Activated CD8-positive, alpha-beta memory T cell treated with anti-CD3 and anti-CD28 coated beads, Interleukin-2, amount 10 ng/mL, durations not matched to agents 7 days and 5 days (primary cell): ENCODE measurements at places on chromosomes 12 and 14.

DNA sequence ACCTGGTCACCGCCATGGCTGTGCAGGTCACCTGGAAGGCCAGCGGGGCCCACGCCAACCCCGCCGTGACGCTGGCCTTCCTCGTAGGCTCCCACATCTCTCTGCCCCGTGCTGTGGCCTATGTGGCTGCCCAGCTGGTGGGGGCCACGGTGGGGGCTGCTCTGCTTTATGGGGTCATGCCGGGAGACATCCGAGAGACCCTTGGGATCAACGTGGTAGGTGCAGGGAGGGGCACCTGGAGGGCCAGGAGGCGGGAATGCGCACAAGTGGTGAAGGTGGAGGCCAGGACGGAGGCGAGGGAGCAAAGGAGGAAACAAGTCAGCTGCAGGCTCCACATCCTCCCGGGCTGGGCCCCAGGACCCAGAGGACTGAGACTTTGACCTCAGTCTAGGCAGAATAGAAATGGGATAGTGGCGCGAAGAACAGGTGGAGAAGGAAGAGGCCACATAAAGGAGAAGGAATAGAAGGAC, 649 bp downstream of the AQP6 start:
- DNase-seq: no peak

- DNase-seq: no peak
Observed at GRCh38 chr12:58086930-58087329, 145.6 kb downstream of the ATP23 start.

- no peak for DNase-seq
Observed at GRCh38 chr14:25122843-25123242, 72.9 kb upstream of the STXBP6 start.

- no peak for DNase-seq
Observed at GRCh38 chr12:130988751-130989150, 35.0 kb downstream of the ADGRD1 start.

DNA sequence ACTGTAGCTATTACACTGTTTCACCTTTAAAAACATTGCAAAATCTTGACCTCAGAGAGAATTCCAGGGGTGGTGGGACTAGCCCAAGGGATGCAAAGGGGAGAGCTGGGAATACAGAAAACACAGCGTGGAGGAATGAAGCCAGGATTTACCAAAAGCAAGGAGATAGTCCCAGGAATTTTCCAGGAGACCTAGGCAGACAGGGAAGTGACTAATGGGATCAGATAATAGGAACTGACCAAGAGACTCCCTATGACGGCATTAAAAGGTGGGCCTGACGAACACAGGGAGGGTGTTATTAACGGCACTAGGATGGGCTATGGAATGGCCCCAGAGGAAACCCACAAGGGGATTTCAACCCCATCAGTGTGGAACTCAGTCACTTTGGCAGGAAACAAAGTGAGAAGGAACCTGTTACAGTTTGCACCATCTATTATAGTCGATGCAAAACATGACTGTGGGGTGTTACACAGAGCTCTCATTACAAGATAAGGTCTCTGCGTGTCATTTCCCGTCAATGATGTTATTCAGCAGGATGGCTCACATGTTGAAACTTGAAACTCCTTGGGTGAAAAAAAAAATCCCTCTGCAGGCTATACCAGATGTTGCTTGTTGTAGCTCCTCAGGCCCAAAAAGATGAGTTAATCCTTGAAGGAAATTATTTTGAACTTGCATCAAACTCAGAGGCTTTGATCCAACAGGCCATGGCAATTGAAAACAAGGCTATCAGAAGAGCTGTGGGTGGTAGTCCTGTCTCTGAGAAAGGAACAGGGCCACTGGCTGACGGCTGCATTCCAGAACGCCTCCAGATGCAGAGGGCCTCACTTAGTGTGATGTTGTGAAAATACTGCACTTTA, 58.7 kb downstream of the DRAM1 start:
- DNase-seq: peak; percentile 57

- no peak for DNase-seq
Observed at GRCh38 chr14:104750056-104750752, 2.7 kb upstream of the SIVA1 start.

DNA sequence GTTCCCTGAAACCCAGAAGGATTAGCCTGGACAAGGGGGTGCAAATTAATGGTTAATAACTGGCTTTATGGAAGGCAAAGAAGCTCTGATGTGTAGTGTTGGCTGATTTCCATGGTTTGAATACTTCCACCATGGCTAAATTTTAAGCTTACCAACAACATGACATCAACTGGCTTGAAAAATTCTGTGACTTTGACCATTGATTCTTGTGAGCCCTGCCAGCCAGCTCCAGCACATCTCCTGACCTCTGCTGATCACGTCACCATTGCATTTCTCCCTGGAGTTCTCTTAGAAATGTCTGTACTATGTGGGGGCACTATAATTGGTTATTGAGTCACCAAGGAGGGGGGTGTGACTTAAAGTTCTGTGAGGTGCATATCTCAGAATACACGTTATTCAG, 171.2 kb downstream of the MYRFL start:
- no peak for DNase-seq

DNA sequence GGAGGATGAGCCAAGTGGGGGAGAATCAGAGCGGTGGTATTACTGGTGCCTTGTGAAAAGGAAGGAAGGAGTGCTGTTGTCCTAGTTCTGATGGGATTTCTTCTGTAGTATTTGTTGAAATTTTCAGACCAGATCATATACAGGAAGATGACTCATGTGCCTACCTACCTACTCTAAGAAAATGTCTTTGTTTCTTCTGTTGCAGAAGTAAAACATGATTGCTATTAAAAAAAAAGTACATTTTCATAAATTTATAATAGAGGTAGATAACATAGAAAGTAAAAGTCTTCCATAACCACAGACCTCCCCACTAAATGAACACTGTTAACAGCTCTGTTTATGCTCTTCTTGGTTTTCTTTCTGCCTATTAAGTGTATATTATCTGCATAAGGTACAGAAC, 26.9 kb downstream of the SAMD4A start:
- no peak for DNase-seq

GRCh38 chr14:90556012-90556477, 159.2 kb downstream of the CALM1 start:
- no peak for DNase-seq
